ENCODE measurements at places on chromosomes 7 and 10. TPM values are rescaled to one million over a fixed set of nuclear protein-coding genes. Genes with fewer than 3 reads are reported as not detected.

The PRSS2 gene
- not detected for total RNA-seq

DNA sequence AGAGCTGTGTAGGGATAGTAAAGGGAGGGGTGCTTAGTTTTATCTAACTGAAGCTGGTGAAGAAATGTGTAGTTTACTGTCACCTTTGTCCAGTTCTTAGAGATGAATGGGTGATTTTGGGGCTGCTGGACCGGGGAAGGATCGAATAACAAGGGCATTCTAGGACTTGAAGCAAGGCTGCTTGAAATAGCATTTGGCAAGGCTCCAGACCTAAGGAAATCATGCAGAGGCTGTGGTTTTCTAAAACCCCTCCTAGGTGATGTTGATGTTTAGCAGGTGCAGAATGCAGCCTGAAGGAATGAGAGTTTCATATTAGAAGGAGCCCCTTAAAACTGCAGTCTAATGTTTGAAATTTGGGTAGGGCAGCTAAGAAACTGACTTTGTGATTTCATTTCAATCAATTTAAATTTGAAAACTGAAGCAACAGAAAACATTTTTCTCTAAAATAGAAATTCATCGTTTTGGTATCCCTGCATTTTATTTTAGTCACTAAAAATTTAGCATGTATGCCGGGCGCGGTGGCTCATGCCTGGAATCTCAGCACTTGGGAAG, 68.5 kb downstream of the TET1 start:
- no peak for DNase-seq

The ANKRD22 gene
- not detected for total RNA-seq

The PRF1 gene
- total RNA-seq = not detected

DNA sequence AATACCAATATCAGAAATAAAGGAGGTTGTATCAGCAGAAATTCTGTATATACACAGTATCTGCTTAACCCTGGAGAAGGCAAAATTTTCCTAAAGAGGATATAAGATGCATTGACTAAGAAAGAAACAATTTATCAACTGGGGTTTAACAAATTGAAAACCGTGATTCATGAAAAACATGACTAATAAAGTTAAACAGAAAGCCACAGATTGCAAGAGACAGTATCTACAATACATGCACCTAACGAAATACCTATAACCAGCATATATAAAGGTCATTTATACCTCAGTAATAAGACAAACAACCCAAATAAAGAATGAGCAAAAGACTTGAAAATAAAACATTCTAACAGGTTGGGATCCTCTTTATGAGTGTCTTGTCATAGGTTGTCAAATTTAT, 101.8 kb downstream of the IQUB start:
- DNase-seq = no peak

DNA sequence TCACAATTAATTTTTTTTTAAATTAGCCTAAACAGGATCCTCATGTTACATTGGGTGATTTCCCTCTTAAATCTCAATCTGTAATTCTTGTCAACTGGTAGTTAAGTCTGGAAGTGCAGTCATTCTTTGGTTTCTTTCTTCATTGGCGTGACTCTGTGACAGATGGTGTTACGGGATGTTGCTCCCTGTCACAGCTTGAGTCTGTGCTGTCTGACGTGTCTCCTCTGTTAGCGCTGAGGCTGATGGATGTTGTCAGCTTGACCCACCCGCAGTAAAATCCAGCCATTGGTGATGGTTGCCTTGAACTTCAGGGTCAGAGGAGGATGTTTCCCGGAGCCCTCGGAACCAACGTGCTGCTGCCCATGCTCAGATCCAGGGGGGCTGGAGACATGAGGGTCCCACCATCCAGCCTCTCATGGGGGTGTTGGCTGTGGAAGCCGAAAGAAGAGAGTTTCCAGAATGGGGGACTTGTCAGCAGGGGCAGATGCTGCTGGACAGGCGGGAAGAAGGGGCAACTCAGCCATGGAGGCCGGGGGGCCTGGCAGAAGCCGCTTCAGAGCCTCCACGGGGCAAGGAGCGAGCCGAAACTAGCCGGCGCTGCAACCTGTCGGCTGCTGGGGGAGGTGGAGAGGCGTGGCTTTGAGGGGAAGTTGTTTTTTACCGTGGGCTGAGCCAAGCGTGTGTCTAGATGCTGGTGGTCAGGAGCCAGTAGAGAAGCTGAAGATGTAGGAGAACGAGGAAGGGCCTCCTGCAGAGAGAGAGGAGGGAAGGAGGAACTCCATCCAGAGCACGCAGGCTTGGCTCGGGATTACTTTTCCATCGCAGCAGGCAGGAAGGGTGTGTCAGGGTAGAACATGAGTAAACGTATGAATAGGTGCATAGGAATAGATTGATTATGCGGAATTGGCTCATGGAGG, 3.5 kb downstream of the SUN1 start:
- DNase-seq = peak; percentile 30

DNA sequence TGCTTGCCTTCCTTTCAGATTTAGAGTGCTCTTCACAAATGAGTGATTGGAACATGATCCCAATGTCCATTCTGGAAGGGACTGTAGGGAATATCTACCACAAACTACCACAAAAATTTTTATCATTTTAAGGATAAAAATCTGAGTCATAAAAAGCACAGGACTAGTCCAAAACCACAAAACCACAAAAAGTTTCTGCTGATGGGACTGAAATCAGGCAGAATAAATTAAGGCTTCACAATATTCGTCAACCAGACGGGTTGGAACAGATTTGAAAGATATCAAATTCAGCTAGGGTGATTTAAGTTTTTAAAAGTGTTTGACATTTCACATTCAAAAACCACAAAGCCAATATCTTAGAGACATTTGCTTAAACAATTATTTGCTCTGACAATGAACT, 100.1 kb upstream of the PTN start:
- DNase-seq = no peak

The FGL2 gene
- total RNA-seq = 0.20 TPM

DNA sequence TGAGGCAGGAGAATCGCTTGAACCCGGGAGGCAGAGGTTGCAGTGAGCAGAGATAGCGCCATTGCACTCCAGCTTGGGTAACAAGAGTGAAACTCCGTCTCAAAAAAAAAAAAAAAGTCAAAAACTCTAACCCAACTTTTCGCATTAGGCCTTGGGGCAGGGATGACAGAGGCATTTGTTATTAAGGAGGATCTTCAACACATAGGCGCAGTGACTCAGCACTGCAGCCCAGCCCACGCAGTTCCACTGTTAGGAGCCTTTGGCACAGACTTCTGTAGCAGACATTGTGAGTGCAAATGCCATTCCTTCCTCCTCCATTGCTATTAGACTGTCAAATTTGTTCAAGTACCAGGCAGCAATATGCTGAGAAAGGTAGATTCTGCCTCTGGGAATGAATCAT, 43.1 kb upstream of the KLHL7 start:
- DNase-seq = no peak

GRCh38 chr7:44432381-44432977, 58.0 kb downstream of the NUDCD3 start:
- no peak for DNase-seq

GRCh38 chr7:17830206-17830605, 110.1 kb downstream of the SNX13 start:
- no peak for DNase-seq

- no peak for DNase-seq
These were observed 152.8 kb upstream of the TCF7L2 start for GRCh38 chr10:112797197-112797596.

DNA sequence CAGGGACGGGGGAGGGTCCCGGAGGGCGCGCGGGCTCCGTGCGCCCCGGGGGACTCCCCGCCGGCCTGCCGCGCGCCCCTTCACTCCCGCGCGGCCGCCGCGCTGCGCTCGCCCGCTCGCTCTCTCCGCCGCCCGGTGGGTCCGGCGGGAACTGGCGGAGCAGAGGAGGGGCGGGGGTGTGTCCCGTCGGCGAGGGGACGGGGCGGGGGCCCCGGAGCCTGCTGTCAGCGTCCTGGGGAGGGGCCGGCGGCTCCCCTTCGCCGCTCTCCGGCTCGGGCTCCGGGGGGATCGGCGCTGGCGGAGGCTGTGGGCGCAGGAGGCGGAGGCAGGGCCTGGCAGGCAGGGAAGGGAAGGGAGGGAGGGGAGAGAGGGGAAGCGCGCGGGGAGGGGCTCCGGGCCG, at the start of gene SH3PXD2A:
Gene SH3PXD2A (minus strand): TSS at position 153 of the 400 bp plus-strand sequence. CDS start 310 bp downstream, outside the sequence.
- DNase-seq = peak; percentile 55

- DNase-seq = no peak
These were observed 16.2 kb upstream of the MRC1 start for GRCh38 chr10:17792991-17793390.

GRCh38 chr7:81484261-81484660, 285.6 kb downstream of the HGF start:
- DNase-seq = peak; percentile 92

The WNT16 gene
- not detected for total RNA-seq
